ENCODE measurements at places on chromosomes 5 and 9. TPM values are rescaled to one million over a fixed set of nuclear protein-coding genes. Genes with fewer than 3 reads are reported as not detected.

The RFK gene
- 17.0 TPM for total RNA-seq

The PCDHA9 gene
- 3.8 TPM for total RNA-seq

The ESM1 gene
- total RNA-seq: not detected

The HTR4 gene
- not detected for total RNA-seq

The FBP2 gene
- not detected for total RNA-seq

The RFX3 gene
- total RNA-seq: 53.9 TPM

The IL7R gene
- not detected for total RNA-seq

The PAEP gene
- total RNA-seq: not detected

The SLIT3 gene
- 18.8 TPM for total RNA-seq

The CCDC187 gene
- total RNA-seq: 1.4 TPM

- no peak for DNase-seq
Observed at GRCh38 chr5:179416114-179416822, 71.0 kb upstream of the ADAMTS2 start.

GRCh38 chr5:115850744-115851416 is 9.1 kb downstream of the AP3S1 start:
- DNase-seq: no peak

- DNase-seq: no peak
Observed at GRCh38 chr9:114348906-114349482, 19.3 kb downstream of the ORM2 start.

GRCh38 chr5:137933491-137933911 is 44.2 kb downstream of the PKD2L2 start:
- no peak for DNase-seq

GRCh38 chr9:3246241-3246640 is 279.6 kb downstream of the RFX3 start:
- DNase-seq: no peak

GRCh38 chr5:172493906-172494305 is 39.6 kb upstream of the SH3PXD2B start:
- DNase-seq: no peak

DNA sequence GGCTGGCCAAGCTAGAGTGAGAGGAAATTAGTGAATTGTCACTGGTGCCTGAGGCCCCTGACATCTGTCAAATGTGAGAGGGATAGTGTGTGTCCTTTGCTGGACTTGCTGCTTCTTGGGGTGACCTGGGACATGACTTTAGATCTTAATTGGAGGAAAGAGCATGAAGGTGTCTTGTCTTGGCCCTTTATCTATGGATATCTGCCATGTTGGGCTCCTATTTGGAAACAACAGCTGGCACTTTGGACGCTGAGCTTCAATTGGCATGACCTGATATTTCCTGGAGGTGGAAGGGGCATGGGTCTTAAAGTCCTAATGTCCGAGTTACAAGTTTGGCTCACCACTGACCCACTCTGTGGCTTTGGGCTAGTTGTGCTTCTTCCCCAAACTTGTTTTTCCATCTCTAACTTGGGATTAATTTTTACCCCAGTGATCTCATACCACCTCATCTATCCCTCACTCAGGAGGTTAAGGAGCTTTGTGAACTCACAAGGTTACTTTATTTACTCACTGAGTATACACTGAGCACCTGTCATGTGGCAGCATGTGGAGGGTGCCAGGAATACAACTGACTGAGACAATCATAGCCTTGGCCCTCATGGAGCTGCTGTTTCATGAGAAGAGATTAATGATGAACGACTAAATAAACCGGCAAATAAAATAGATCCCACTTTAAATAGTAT is 30.1 kb upstream of the CXCL14 start:
- DNase-seq: no peak

DNA sequence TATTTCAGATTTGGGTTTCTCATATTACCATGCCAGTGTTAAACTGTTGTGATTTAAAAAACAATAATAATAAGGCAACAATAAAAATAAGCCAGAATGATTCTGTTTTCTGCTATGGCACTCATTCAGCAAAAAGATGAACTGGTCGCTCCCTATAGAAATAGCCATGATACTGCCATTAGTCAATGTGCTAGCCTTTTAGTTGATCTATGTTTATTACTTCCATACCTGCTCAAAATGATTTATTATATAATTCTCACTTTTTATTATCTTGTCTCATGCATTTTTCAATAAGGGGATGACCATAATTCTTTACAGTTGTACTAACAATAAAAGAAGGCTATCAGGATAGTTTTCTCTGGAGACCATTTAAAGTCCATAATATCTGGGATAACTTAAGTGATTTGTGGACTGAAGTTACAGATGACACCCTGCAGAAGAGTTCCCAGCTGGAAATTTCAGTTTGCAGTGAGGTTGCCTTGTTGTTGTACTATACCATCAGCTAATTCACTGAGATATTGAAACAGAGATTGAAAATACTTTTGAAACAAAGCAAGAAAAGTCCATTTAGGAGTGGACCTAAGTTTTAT is 334.3 kb downstream of the GABRB2 start:
- no peak for DNase-seq

DNA sequence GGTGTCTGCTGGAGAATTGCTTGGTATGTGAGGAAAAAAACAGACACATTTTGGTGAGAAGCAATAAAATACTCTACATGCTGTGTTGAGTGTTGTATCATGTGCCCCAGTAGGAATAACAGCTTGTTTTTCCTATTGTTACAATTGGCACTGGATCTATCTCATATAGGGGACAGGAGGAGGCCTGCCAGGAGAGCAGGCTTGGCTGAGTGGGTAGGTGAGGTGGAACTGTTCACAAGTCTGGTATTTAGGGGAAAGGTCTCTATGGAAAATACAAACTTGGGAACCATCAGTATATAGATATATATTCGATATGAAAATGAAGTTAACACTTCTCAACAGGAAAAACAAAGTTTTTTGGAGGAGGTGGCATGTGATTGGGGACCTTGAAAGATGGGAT is 9.5 kb upstream of the SH3TC2 start:
- DNase-seq: no peak

- DNase-seq: no peak
Observed at GRCh38 chr9:2616692-2617377, 4.8 kb upstream of the VLDLR start.

DNA sequence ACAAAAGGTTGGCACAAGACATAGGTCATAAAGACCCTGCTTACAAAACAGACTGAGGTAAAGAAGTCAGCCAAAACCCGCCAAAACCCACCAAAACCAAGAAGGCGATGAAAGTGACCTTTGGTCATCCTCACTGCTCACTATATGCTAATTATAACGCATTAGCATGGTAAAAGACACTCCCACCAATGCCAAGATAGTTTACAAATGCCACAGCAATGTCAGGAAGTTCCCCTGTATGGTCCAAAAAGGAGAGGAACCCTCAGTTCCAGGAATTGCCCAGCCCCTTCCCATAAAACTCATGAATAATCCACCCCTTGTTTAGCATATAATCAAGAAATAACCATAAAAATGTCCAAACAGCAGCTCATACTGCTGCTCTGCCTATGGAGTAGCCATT is 27.7 kb downstream of the MLLT3 start:
- DNase-seq: no peak

DNA sequence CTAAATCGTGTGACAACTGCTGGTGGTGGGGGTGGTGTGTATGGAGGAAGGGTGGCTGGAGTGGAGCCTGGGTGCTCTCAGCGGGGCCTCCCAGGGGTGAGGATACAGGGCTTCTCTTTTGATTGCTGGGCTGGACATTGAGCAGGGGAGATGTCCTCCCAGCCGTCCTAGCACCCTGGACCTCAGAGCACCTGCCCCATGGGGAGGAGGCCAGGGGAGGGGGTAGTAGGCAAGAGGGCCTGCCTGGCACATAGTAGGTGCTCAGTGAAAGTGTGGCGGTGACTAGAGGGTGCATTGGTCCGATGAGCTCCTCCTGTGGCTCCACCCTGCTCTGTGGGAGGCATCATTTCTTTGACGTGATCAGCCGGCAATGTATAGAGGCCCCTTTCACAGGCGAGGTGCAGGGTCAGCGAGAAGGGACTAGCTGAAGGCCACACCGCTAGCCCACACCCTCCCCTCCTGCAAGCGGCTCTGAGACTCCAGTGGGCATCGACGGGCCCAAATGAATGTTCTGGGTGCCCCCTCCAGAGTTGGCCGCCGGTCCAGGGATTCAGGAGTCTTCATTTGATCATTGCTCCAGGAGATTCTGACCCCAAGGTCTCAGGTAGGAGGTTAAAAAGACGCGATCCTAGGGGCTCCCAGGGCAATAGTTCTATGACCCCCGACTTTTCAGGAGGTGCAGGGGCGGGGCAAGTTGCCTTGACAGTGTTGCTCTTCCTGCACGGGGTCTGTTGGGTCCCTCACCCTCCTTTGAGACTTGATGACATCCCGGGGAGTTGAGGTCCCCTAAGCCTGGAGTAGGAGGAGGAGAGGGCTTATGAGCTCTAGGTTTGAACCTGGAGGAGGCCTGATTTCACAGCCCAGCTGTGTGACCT is 255.5 kb downstream of the PBX3 start:
- no peak for DNase-seq

- DNase-seq: no peak
Observed at GRCh38 chr5:39919876-39920275, 495.1 kb upstream of the DAB2 start.

GRCh38 chr9:111190347-111190746 is 139.7 kb downstream of the OR2K2 start:
- no peak for DNase-seq

GRCh38 chr9:118644066-118644465 is 725.2 kb downstream of the BRINP1 start:
- DNase-seq: no peak

- DNase-seq: no peak
Observed at GRCh38 chr5:169181814-169182213, 119.1 kb downstream of the SLIT3 start.

GRCh38 chr5:95086927-95087815 is 197.7 kb downstream of the MCTP1 start:
- DNase-seq: no peak

GRCh38 chr5:6907320-6907918 is 194.2 kb downstream of the TENT4A start:
- no peak for DNase-seq

GRCh38 chr9:135584934-135585333 is 23.4 kb downstream of the PAEP start:
- DNase-seq: no peak

GRCh38 chr5:111236995-111237394 is 12.8 kb downstream of the CAMK4 start:
- DNase-seq: no peak

GRCh38 chr9:129694243-129694646 is 28.8 kb downstream of the PRRX2 start:
- no peak for DNase-seq

- no peak for DNase-seq
Observed at GRCh38 chr5:89043676-89044075, 160.7 kb upstream of the MEF2C start.

DNA sequence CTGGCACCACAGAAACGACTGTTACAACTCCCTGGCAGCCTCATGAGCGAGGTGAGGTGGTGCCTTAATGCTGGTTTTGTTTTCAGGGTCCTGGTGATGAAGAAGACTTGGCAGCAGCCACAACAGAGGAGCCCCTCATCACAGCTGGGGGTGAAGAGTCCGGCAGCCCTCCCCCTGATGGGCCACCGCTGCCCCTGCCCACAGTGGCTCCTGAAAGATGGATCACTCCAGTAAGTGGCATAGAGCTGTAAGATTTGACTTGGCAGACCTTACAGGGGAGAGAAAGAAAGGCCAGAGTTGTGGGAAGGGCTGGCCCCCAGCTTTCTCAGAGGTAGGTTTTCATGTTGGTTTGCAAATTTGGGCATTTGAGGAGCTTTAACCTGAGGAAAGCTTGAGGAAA is 72.2 kb downstream of the COL15A1 start:
- no peak for DNase-seq

DNA sequence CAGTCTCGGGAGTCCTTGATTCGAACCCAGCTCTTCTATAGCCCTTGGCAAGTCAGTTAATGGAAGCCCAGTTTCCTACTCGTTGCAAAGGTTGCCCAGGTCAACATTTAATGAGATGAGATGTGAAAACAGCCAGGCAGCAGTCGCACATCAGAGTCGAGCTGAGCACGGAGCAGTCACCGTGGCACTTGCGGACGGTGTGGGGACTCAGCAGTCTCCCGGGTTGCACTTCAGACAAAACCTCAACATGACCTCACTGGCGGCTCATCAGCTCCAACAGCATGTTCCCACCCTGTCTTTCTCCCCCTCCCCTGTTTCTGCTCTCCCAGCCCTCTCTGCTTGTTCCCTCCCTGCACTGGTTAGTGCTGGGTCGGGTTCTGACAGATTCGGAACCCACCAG is 35.8 kb downstream of the UBE2QL1 start:
- DNase-seq: no peak

DNA sequence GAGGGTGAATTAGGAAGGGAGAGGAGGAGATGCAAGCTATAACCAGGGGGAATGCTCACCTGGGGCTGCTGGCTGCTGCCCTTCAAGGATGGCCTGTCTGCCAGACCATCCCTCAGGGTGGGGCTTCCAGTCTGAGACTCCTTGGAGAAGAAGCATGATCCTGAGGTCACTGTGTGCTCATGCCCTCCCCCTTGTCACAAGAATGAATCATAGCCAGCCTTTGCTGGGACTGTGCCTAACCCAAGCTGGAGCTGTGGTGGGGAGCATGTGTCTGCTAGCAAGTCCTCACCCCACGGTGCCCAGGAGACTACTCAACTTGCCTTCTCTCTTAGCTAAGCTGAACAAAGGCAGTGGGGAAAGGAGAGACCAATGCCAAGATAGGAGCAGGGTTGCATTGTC is 463.6 kb downstream of the SPOCK1 start:
- no peak for DNase-seq

DNA sequence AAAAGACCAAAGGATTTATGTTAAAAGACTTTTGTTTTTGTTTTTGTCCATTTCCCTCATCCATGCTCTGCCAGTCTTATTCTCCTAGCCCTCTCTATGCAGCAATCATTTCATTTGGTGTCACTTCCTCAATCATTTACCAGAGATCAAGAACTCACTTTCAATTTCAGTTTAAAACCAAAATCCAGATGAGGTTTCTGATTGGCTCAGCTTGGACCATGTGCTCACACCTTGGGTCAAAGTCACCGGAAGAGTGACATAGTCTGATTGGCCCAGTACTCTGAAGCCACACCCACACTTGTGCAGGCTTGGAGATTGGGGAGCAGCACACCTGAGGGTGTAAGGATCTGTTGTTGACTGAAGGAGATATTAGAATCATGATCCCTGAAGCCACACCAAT is 79.6 kb downstream of the TLR4 start:
- DNase-seq: no peak

DNA sequence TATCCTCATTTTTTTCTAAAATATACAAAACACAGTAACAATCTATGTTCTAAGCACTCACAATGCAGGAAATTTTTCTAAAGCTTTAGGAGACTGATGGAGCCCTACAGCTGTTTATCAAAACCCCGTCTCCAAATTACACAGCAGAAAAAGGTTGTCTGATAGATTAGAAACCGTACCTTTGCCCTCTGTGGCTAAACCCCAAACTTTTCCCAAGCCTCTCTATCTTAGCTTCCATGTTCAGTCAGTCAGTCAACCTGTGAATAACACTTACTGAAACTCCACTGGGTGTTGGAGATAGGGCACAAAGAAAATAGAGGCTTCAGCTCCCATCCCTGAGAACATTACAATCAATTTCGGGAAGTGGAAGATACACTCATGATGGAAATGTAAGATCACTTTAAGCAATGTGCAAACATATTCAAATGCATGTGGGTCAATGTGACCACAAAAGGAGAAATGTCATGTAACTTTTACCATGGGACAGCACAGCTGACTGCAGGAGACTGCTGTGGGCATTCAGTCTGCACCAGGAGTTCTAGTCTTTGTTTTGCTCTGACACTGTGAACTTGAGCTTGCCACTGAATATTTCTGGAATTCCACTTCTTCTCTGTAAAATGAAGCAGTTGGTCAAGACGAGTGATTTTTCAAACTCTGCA is 279.5 kb upstream of the PIK3R1 start:
- no peak for DNase-seq

Measured in progenitor cell of endocrine pancreas (in vitro differentiated cells).